ENCODE measurements at places on chromosomes 7 and 10.

DNA sequence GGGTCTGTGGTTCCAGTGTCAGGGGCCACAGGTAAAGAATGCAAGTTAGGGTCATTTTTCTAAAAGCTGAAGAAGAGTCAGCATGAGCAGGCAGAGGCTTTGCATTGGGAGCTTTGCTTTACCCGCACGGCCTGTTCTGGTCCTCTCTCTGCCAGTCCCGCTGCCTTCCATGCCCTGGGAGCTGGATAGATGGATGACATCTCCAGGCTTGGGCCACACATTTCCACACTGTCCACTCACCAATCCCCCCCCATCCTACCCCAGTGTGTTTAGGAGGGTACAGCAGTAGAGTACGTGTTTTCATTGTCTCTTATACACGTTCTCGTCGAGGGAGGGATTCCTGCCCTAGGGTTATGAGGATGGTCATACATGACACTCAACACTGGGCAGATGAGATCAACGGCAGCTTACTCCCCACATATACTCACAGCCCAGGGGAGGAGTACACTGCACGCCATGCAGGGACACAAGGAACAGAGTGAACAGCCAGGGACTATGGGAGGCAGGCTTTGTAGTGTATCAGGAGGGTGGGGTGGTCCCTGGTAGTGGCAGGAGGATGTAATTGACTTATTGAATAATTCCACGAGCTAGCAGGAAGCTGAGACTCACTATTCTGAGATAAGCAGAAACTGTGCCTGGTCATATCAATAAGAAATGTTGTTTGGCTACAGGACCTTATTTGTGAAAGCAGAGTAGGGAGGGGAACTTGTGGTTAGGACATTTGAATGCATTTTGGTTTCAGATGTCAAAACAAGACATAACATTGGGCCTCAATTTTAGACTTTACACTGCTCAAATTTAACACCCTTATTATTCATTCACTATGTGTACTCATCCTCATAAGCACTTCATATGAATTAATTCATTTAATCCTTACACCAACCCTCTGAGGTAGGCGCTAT lies 36.6 kb downstream of the PLPP4 start:
- DNase-seq, result no peak

DNA sequence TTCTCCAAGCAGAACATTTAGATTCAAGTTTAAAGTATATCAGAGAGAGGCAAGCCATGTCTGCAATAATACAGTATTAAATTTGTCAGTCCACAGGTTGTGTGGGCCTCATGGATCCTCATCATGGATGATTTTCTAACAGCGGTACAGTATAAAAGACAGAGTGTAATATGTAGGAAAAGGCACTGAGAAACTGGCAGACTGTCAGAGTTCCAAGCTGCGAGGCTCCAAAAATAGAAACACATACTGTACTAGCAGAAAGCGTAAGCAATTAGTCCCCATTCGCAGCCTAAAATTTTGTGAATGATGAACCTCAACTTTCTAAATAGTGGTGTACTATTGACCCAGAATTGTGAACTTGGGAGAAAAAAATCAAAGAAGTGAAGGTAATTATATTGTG lies 933.3 kb downstream of the XPNPEP1 start:
- no peak for DNase-seq

- DNase-seq, result peak; percentile 87
These were observed 55.7 kb downstream of the IKZF1 start for GRCh38 chr7:50359995-50360925.

DNA sequence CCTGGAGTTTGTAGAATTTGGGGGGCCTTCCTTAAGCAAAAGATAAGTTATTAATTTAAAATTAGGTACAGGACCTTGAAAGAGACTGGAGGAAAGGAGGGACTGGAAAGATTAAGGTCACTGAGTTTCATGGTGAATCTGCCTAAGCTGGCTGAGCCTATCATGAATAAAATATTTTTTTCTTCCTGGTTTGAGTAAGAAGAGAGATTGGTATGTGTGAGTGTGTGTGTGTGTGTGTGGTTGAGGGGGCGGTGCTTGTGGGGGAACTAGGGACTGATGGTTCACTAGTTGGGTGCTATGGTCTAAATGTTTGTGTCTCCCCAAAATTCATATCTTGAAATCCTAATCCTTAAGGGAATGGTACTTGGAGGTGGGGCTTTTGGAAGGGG lies 142.5 kb upstream of the PRKCQ start:
- DNase-seq, result no peak

GRCh38 chr10:80161321-80162083 lies 29.0 kb downstream of the PLAC9 start:
- DNase-seq, result no peak

DNA sequence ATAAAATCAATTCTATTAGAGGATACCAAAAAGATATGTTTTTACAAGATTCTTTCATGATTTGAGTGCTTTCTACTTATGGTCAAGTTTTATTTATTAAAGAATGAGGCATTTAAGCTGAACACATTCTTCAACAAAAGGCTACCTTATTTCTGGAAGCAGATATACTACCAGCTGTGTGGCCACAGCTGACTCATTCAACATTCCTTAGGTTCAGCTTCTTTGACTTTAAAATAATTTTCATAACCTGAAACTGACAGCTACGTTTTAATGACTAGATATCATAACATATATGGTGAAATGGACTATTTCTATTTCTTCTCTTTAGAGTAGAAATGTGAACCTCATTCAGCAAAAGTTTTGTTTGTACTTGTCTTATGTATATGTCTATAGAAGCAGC lies 414.2 kb upstream of the SEMA3C start:
- no peak for DNase-seq

- DNase-seq, result no peak
These were observed 5.5 kb downstream of the ZNF777 start for GRCh38 chr7:149455175-149455950.

Measured in stimulated activated CD8-positive, alpha-beta memory T cell treated with anti-CD3 and anti-CD28 coated beads, Interleukin-15, amount 100 ng/mL, for 4 hours (primary cell).